ENCODE measurements at places on chromosomes 12 and 14.

GRCh38 chr12:41190338-41190737 is 2.2 kb downstream of the PDZRN4 start:
- no peak for DNase-seq

DNA sequence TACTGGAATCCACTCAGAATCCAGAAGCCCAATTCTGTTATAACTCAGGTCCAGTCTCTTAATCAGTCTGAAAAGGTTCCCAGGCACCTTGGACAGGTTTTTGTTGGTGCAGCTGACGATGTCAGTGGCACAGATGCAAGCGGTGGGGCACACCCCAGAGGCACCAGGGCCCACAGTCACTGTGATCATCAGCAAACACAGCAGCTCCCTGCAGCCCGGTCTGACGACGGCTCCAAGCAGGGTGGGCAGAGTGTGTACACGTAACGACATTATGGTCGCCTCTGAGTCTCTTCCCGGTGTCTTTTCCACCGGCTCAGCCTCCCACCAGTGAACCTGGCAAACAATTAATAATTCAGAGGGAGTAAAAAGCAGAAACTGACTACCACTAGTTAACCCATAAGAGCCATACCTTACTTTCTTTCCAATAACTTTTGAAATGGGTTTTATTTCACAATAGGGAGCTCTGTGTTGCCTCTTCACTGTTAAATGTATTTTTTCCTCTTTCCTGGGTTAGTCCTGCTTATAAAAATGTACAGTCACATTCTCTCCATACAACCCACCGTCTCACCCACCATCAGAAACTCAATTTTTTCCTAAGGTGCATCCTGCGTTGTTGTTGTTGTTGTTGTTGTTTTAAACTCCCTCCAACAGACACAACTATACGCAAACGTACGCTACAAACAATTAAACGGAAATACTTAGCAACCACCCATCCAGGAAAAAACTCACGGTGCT is 521 bp upstream of the PCED1B start:
- DNase-seq, result peak; percentile 49

DNA sequence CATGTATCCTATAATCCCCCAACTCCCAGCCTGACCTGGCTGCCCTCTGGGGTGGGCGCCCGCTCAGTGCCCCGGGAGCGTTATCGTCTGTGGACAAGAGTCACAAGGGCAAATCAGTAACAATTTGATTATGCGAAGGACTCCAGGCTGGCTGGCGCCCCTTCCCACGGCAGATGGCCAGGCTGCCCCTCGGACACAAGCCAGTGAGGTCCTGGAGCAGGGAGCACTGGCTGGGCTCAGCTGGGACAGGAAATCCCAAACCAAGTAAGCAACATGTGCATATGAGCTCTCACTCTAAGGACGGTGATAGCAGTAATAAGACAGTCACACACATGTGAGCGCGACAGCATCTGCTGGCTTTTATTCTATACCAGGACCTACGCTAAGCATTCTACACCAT is 59.3 kb upstream of the FAM222A start:
- no peak for DNase-seq

DNA sequence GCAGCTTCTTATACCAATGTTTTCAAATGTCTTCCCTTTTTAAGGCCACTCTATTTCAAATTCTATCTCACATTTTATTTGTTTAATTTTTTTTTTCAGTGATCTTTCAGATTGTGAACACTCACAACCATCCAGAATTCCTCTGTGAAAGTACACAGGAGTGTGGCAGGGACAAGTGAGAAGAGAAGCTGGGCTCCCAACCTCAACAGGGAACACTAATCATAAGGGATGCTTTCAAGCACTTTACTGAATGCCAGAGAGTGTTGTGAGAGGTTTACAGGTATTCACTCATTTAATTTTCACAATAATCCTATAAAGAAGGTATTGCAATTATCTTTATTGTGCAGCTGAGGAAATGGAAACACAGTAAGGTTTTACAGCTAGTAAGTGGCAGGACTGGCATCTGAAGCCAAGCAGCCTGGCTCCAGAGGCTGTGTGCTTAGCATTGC is 60.1 kb upstream of the PYGL start:
- peak; percentile 64 for DNase-seq

DNA sequence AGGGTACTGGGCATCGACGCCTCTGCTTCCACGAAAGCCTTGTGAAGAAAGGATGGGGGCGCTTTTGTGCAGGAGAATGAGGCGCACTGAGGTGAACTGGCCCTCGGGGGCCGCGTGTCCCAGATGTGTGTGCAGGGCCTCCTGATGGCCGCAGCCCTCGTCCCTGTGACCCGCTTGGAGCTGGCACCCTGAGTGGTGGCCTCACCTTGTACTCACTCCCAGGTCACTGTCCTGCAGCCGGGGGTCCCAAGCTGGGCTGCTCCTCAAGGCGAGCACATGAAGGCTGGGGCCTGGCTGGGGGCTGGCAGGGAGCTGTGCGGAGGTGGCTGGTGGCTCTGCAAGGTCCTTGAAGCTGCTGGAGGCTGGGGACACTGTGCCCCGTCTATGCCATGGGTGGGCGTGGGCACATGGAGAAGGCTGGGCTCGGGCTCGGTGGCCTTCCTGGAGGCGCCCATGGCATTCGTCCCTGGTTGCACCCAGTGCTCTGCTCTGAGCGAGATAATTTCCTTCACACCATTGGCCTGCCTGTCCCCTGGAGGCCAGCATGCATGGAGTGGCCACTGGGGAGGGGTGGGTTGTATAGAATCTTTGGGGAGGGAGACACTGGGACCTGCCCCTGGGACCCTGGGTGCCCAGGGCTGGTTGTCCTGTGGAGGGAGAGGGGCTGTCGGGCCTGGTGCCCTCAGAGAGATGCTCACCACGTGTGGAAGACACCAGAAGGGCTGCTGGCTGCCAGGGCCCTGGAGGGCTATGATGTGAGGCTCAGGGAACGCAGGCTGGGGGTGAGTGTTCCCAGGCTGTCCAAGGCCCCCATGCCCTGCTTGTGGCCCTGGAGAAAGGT is 79.3 kb downstream of the TMEM121 start:
- no peak for DNase-seq

- DNase-seq, result no peak
Observed at GRCh38 chr12:32053881-32054624, 52.6 kb upstream of the BICD1 start.

DNA sequence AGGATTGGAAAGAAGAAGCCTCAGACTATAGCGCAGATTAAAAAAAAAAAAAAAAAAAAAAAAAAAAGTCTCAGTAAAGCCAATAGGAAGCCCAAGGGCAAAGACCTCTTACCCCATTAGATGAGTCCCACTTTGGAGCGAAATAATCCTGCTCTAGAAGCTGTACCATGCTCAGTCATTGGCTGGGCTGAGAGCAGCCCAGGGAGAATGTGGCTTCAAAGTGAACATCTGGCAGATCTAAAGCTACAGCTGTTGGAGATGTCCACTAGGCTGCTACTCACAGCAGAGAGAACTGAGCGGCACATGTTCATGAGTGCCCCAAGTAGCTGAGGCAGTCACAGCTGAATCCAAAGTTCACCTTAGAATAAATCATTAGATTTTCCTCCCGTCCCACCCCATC is 560.9 kb downstream of the MED13L start:
- no peak for DNase-seq

DNA sequence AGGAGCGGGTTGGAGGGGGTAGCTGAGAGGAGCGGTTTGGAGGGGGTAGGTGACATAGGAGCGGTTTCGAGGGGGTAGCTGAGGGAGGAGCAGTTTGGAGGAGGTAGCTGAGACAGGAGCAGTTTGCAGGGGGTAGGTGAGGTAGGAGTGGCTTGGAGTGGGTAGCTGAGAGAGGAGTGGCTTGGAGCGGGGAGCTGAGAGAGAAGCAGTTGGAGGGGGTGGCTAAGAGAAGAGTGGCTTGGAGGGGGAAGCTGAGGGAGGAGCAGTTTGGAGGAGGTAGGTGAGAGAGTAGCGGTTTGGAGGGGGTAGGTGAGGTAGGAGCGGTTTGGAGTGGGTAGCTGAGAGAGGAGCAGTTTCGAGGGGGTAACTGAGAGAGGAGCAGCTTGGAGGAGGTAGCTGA is 152.1 kb downstream of the GLT1D1 start:
- no peak for DNase-seq

DNA sequence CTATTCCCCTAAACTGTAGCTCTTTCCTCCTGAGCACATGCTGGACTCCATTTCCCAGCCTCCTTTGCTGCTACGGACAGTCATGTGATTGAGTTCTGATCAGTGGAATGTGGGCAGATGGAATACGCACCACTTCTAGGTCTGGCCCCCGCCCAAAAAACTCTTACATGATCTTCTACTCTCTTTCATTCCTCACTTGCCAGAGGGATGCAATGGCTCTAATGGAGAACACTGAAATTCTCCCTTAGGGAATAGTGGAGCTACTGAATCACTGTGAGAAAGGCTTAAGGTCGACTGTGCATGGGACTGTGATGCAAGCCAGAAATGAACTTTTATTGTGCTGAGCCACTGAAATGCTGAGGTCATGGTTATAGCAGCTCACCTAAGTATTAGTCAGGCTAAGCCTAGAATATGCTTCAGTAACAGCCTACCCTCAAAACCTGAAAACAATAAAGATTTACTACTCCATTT is 13.0 kb upstream of the TMED2 start:
- peak; percentile 91 for DNase-seq

DNA sequence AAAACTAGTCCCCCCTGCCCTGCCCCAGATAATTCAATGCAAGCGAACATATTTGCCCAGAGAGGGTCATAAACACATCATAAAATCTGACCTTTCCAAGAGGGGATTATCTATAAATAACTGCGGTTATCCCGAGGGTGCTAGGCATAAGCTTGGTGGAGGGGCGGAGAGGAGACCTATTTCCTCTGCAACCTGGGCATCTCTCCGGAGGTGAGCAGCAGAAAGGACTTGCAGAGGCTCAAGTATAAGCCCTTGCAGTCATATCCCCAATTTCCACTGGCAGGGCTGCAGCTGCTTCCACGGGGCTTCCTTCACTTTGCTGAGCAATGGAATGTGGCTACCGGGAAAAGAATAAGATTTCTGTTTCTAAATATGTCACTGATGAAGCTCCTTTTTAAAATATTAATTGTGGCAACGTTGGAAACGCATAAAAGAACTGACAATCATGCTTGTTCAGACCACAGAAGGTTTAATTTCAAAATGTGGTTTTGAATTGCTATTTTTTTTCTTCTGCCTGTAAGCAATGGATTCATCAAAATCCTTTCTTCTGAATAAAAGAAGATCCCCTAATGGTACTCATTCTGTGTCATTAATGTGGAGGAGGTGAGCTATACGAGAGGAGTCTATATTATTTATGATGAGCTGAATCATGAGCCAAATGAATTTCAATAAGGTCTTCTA is 268.9 kb upstream of the ATP2B1 start:
- peak; percentile 44 for DNase-seq

GRCh38 chr14:56474419-56475022 is 105.1 kb upstream of the TMEM260 start:
- peak; percentile 35 for DNase-seq

- DNase-seq, result peak; percentile 51
Observed at GRCh38 chr12:79706156-79706555, 15.4 kb upstream of the PAWR start.

GRCh38 chr12:56450241-56450640 is 1.0 kb upstream of the TIMELESS start:
- DNase-seq, result no peak

GRCh38 chr12:39062266-39062996 is 157.0 kb upstream of the CPNE8 start:
- no peak for DNase-seq

DNA sequence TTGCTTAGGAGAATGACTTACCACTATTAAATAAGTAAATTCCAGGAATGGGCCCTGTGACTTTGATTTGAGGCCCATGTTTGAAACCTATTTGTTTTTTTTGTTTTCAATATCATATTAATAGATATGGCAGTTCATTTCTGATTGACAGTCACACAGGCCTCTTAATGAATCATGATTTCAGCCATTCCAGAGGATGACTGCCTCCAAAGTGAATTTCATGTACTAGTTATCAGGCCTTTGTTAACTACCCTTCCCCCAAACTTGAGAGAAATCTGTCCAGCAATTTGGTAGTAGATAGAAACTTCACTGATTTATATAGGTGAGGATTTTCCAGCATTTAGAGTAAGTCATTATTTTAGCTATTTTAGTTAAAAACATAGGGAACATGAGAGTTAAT is 25.9 kb upstream of the GALNT16 start:
- no peak for DNase-seq

- DNase-seq, result no peak
Observed at GRCh38 chr12:131674373-131674772, 36.5 kb upstream of the SFSWAP start.

GRCh38 chr12:63238892-63239291 is 87.9 kb upstream of the AVPR1A start:
- DNase-seq, result no peak

DNA sequence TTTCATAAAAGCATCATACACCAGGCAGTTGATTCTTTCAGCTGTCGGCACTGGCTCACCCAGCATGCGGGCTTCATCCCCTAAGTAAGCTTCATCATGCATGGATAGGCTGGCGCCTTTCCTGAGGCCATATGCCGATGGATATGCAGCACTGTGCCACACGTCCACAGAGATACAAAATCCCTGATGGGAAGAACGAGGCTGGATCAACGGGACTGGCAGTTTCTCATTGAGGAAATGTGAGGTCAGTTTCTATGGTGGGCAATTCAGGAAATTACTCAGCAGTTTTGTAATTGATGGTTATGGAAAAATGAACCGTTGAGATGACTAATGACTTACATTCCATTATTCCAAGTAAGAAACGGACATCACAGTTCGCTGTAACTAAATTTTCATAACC is 453.8 kb downstream of the TMEM121 start:
- peak; percentile 12 for DNase-seq

GRCh38 chr12:103799504-103799856 is 41.6 kb downstream of the NT5DC3 start:
- DNase-seq, result no peak

GRCh38 chr12:40874868-40875267 is 182.6 kb downstream of the CNTN1 start:
- no peak for DNase-seq

- no peak for DNase-seq
Observed at GRCh38 chr12:110373025-110373424, 30.5 kb downstream of the ANAPC7 start.

- no peak for DNase-seq
Observed at GRCh38 chr14:92973798-92974372, 50.9 kb downstream of the CHGA start.

- no peak for DNase-seq
Observed at GRCh38 chr14:99803106-99803775, 10.0 kb downstream of the EML1 start.

DNA sequence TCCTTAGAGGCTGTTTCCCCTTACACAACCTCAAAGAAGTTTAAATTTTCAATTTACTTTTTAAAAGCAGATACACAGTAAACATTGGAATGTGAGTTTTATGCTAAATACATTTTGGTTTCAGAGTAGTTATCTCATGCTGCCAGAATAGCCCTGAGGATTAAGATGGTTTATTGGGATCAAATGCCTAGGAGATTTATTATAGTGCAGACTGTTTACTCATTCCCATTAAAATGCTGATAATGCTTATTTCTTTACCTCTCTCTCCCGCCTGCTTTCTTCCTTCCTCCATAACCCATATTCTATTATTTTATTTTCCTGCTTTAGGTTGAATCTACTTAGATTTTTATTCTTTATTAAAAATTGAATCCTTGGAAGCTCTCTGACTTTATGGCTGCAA is 340.2 kb downstream of the DIO2 start:
- DNase-seq, result no peak

- peak; percentile 48 for DNase-seq
Observed at GRCh38 chr12:48175613-48176416, 7.6 kb upstream of the CCDC184 start.

All from AG10803 (cell line).